Choroid plexus epithelial cell (primary cell): ENCODE measurements at places on chromosomes 2 and 18.

- no peak for DNase-seq
Observed at GRCh38 chr2:28594000-28594331, 98.1 kb downstream of the PLB1 start.

DNA sequence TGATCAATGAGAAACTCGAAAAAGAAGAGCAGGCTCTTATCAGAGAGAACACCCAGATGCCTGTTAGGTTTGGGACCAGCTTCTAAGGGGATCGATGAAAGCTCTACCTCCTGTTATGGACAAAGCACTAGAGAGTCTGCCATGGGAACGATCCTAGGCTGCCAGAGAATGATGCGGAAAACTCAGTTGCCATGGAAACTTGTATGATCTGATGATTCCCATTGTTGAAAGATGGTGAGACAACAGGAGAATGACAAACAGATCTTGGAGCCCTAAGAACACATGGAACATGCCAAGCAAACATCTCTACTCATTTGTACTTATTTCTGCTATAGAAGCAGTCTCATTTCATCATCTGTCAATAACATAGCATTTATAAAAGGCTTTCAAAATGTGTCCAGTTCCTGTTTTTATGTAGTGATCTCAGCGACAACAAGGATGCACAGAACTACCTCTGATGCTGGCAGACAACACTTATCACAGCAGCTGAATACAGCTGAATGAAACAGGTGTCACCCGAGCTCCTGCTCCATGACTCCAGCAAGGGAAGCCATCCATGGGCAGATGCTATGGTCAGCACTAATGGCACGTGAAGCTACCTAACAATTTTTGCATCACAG is 59.6 kb downstream of the NCKAP5 start:
- no peak for DNase-seq

- peak; percentile 90 for DNase-seq
Observed at GRCh38 chr18:61703508-61703907, 189.3 kb downstream of the RNF152 start.

GRCh38 chr2:28639092-28639691 is 112.4 kb upstream of the PPP1CB start:
- DNase-seq, result no peak

DNA sequence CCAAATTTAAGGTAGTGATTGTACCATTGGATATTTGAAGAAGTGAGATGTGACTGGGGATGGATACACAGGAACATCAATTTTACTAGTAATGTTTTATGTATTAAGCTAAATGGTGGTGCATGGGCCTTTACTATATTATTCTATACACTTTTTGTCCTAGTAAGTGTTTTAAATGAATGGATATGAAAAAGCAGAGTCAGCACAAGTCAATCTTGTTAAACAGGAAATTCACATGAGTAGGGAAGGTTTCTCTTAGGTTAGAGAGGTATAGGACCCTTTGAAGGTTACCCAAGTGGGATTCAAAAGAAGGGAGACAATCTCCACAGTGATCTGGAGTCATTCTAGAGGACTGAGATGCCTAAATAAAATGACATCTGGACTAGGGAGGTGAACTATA is 71.8 kb upstream of the NCKAP5 start:
- DNase-seq, result no peak

DNA sequence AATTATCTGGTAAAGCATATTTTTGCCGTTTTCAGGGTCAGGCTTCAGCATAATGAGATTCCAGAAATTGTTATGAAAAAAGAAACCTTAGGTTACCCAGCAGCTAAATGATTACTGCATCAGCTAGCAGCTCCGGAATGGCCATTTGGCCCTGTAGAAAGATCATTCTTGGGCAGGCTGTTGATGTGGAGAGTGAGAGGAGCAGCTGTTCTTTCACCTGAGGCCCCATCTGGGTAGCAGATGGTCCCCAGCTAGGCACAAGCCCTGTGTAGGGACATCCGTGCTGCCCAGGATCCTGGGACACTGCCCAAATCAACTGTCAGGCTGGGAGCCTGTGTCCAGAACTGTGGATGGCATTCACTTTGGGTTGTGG is 61.8 kb downstream of the NEDD4L start:
- DNase-seq, result peak; percentile 15

GRCh38 chr2:211181626-211182025 is 625.2 kb downstream of the CPS1 start:
- peak; percentile 28 for DNase-seq

DNA sequence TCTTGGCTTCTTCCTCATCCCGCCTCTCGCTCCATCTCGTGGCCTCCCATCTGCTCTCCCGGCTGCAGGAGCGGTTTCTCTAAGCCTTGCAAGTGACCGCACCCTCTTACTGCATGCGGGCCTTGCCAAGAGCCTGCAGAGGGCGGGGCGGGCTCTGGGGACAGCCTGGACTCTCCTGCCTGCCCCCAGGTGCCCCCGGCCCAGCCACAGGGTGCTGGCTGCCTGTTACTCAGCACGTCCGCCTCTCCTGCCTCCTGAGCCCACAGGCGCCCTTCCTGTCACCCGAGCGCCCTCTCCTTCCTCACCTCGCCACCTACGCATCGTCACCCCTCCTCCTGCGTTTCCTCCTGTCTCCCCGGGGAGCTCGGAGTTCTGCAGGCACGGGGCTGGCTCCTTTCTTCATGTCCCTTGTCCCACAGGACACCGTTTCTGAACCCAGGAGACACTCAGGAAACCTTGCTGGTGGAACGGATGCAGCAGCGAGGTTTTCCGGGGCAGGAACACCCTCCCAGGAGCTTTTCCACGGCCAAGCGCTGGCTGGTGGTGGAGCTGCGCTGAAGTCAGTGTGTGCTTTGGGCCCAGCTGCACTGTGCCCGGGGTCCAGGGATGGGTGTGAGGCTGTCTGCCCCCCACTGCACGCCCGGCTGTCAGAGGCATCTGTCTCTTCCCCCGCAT is 28.5 kb downstream of the HPCAL1 start:
- no peak for DNase-seq

DNA sequence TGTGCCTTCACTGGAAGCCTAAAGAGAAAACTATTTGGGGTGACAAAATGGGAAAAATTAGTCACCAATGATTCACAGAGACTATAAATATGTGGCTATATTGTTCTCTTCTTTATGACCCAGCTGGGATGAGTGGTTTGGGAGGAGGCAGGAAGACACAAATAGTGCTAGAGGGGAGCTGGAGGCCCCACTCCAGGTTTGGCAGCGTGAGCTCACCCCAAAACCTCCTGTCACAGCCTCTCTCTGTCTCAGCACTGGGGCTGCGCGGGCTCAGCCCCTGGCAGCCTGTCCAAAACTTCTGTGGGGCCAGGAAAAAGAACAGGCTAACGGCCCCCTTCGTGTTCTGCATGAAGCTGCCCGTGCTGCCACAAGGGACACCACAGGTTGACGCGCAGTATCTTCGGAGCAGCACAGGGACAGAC is 73.2 kb upstream of the LCLAT1 start:
- no peak for DNase-seq

DNA sequence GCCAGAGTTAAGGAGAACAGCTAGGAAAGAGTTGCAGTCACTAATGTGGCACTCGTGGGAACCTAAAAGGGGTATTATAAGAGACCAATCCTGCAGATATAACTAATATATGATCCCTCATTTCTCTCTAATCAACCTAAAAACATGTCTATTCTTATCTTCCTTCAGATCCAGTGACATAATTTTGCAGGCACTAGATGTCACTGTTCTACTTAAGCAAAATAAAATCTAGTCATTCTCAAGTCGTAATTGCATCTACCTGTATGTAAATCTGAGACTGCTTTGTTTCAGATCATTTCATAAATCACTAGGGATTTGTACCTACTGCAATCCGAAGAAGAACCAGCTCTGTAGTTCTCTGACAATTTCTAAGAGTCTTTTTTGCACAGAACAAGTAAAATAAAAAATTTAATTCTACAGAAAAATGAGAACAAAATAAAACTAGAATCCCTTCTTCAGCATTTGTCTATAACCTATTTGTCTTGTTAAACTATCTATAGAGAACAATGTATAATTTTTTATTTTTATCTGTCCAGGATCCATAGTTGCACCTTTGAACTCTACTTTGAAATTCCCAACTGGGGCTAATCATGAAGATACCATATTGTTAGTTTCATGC is 56.5 kb upstream of the ERBB4 start:
- DNase-seq, result peak; percentile 56

DNA sequence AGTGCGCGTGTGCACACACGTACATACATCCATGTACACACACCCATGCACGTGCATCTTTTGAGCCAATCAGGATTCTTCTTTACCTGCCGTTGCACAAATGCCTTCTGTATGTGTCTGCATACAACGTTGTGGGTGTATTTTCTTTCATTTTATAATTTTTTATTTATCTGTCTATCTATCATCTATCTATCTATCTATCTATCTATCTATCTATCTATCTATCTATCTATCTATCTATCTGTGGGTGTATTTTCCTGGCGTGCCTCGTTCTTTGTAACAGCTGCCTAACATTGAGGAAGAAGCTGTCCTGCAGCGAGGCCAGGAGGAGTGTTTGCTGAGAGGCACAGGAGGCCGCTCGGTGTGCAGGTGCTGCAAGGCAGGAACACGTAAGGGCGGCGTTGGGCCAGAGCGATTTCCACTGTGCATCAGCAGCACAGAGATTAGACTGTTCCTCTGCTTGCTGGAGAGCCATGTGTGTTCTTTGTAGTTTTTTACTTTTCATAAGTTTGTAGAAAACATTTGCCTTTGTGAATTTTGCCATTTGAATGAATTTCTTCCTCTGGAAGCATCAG is 84.4 kb downstream of the DGKD start:
- DNase-seq, result no peak

DNA sequence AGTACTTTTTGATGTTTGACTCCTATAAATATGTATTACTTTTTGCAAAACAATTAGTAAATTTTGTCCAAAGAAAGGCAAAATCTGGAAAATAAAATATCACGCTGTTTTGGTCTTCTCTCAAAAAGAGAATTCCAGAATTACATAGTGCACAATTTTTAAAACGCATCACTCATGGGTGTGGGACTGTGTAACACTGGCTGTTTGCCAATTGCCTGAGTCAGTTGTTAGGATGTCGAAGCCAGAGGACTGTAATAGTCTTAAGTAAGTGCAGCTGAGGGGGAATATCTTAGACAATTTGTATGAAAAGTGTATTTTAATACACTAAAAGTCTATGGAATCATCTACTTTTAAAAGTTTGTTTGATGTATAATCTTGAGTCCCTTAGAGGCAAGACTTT is 24.1 kb upstream of the EPHA4 start:
- DNase-seq, result peak; percentile 18

DNA sequence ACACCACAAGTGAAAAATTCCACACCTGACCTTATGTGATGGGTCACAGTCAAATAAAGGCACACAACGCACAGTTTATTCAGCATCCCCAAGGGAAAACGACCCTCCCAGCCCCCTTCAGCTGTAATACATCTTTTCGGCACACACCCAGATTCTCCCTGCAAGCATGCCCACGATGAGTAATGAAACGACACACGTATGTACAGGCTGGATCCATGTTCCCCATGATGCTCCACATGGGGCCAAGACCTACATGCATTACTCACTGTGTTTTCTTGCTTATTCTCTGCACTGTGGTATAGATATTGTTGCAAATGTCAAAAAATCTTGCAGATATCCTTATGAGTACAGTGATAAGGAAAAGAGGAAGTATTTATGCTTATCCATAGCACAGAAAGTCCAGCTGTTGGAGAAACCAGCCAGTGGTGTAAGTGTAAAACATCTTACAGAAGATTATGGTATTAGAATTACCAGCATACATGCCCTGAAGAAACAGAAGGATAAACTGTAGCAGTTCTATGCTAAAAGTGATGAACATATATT is 32.5 kb upstream of the SGPP2 start:
- DNase-seq, result no peak

DNA sequence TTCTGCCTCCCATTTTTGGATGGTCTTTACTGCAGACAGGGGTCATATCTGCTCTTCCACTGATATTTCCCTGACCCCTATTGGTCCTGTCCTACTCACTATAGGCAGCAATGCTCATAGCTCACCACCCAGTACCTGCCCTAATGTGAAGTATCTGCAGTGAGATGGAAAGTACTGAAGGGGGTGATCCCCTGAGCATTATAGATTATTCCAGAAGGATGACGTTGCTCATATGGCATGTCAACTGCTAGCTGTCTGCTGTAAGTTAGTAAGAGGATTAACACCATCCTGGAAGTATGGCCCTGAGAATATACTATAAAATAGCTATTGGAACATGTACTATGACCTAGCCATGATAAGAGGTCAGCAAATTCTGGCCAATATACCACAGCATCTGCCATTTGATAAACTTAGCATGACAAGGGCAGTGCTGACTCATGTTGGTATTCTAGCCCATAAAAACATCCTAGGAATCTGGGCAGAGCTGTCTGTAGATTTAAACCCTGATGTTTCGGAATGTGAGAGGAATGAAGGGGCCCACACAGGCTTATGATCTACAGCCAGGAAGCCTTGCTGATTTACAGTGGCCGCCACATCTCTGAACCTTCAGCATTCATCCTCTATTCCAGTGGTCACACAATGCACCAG is 451.4 kb downstream of the TNS1 start:
- peak; percentile 35 for DNase-seq

DNA sequence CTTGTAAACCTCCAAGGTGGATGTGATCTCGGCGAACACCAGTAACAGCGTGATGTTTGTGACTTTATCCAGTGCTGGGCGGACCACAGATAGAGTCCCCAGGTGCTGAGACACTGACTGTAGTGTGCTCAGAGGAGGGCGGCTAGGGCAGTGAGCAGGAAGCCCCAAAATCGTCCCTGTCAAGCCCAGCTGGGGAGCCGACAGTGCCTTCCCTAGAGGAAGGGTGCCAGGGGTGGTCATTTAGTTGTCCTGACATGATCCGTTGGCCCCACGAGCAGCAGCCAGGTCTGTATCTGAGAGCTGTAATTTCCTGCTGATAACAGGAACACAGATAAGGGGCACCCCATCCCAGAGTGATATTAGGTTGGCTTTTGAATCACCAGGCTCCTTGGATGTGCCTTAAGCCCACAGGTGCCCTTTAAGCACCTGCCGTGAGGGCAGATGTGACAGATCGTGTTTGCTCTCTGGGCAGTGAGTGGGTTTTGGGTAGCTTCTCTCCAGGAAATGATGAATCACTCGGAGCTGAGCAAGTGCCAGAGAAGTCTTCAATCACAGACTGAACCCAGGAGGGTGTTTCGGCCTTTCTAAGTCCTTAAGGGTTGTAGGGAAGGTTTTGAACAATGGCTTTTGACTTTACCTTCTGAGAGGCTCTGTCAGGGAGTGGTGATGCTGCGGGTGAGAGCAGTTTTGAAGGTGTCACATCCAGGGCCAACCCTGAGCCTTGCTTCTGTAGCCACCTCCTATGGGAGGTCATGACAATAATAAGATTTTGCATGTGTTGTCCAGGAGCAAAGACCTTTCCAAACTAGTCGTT is 7.7 kb downstream of the LPIN1 start:
- DNase-seq, result peak; percentile 67

DNA sequence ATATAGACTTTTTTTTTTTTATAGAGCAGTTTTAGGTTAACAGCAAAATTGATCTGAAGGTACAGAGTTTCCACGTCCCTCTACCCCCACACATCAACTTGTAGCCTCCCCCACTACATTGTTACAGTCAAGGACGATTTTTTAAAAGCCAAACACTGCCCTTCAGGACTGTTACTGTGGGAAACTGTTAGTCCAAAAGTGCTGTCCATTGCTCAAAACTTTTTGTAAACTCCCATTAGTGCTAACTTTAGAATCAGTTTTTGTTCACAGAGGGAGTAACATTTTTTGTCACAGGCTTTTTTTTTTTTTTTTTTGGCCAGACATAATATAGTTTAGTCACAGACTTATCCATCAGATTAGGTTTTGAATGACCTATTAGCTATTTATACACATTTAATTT is 24.1 kb downstream of the ELP2 start:
- DNase-seq, result no peak

GRCh38 chr2:10254373-10255188 is 48.1 kb upstream of the HPCAL1 start:
- DNase-seq, result no peak

GRCh38 chr18:50099725-50100407 is 95.1 kb downstream of the MYO5B start:
- DNase-seq, result peak; percentile 25
